ENCODE measurements at places on chromosomes 12 and 14. TPM values are rescaled to one million over a fixed set of nuclear protein-coding genes. Genes with fewer than 3 reads are reported as not detected.

The SOCS2 gene
- total RNA-seq: 28.2 TPM

The INSM2 gene
- total RNA-seq: not detected

The AMN gene
- total RNA-seq: 0.44 TPM

The TMED8 gene
- 28.4 TPM for total RNA-seq

The GRIP1 gene
- total RNA-seq: not detected

The CLBA1 gene
- total RNA-seq: 3.1 TPM

DNA sequence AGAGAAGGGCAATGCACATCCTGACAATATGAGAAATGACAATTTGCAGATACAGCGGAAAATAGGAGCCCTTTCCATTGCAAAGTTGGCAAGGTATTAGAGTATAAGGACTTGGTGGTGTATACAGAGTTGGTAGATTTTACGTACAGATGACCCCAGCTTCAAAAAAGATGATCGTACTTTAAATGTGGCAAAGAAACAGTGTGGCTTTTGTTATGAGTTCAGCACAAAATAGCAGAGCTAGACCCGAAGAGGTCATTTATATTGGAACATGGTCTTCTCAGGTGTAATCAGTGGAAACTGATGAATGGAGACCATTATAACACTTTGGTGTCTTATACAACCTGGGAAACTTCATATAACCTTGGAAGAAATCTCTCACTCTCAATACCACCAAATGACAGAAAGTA lies 2.3 kb downstream of the CLEC2B start:
- no peak for DNase-seq

DNA sequence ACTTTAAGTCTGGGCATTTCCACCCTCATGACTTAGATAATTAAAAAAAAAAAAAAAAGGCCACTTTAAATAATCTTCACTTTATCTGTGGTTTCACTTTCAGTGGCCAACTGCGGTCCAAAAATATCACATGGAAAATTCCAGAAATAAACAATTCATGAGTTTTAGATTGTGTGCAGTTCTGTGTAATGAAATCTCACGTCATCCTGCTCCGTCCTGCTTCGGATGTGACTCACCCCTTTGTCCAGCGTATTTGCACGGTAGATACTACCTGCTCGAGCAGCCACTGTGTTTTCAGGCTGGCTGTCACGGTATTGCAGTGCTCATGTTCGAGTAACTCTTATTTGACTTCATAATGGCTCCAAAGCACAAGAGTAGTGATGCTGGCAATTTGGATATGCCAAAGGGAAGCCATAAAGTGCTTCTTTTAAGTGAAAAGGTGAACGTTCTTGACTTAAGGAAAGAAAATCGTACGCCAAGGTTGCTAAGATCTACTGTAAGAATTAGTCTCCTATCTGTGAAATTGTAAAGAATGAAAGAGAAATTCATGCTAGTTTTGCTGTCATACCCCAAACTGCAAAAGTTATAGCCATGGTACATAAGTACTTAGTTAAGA lies 2.4 kb downstream of the E2F7 start:
- no peak for DNase-seq

DNA sequence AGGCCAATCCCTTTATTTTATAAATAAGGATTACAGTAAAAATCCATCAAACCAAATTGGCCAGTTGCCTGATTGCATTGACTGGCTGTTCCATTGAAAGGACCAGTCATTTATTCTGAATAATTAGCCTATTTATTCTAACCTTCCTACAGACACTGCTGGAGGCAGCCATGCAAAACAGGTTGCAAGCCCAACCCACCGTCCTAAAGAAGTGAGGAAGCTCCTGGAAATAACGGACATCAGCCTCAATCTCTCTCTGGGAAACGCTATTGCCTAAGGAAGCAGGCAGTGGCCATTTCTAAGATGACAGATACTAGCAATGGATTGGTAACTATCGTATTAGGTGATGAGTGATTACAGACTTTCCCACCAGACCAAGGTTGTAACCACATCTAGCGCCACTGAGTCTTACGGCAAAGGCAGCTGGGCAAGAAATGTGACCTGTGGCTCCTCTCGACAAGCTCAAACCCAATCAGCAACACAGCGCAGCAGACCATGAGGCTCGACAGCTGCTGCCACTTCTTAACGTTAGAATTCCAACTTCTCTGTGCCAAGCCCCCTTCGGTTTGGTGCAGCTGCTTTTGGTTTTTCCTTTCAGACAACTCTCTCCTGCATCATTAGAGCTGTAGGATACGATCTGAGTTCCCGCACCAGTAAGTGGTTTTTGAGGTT lies 134.2 kb downstream of the KCNK10 start:
- DNase-seq: no peak
